ENCODE measurements at places on chromosomes 11 and 22.

GRCh38 chr11:106619320-106619990, 398.8 kb downstream of the GUCY1A2 start:
- no peak for DNase-seq

GRCh38 chr11:74004759-74005615, 3.9 kb downstream of the UCP3 start:
- no peak for DNase-seq

DNA sequence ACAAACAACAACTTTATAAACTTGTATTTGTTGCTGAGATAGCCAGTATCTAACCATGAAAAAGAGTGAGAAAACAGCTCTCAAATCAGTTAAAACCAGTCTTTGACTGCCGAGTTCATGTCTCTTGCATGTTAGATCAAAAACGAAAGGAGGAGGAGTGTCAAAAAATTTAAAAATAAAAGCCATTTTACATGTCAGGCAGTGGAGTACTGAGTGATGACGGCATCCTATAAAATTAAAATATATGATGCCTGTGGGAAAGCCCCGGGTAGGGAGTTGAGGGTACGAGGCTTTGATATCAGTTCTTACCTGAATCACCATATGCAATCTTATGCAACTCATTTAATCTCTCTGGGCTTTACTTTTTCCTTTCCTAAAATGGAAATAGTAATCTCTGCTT, 117.3 kb downstream of the ETS1 start:
- no peak for DNase-seq

DNA sequence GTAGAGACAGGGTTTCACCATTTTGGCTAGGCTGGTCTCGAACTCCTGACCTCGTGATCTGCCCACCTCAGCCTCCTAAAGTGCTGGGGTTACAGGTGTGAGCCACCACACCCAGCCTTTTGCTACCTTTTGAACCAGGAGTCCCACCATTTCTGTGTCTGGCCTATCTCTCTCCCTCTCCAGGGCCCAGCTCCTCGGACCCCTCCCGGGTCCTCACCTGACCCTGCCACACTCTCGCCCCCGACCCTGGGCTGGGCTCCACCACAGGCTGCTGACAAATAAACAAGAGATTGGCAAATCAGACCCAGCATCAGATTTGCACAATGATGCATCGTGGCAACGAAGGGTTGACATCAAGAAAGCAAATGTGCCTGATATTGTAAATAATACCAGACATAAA, 8.8 kb downstream of the KRTAP5-5 start:
- DNase-seq: no peak

- no peak for DNase-seq
Observed at GRCh38 chr22:50584106-50585096, 1.8 kb upstream of the CHKB start.

- DNase-seq: peak; percentile 84
Observed at GRCh38 chr22:27668828-27669797, 132.4 kb downstream of the MN1 start.

- peak; percentile 25 for DNase-seq
Observed at GRCh38 chr22:22111267-22111751, 128.7 kb upstream of the TOP3B start.

GRCh38 chr11:120086651-120087050, 51.3 kb downstream of the TRIM29 start:
- DNase-seq: no peak

DNA sequence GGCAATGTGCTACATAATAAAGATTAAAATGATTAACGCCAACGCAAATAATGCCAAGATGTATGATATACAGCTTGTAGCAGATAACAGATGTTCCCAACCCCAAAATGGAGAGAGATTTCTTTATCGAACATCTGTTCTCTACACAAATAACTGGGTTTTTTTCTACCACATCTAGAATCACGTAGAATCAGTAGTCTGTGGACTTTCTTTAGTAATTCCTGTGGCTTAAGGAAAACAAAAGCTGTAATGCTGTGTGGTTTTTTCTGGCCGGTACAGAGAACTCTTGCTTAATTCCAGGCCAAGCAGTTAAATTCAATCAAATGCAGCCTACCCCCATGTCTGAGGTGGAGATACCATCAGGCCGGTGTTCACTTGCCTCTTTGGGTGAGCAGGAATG, 303.4 kb downstream of the FAT3 start:
- no peak for DNase-seq

DNA sequence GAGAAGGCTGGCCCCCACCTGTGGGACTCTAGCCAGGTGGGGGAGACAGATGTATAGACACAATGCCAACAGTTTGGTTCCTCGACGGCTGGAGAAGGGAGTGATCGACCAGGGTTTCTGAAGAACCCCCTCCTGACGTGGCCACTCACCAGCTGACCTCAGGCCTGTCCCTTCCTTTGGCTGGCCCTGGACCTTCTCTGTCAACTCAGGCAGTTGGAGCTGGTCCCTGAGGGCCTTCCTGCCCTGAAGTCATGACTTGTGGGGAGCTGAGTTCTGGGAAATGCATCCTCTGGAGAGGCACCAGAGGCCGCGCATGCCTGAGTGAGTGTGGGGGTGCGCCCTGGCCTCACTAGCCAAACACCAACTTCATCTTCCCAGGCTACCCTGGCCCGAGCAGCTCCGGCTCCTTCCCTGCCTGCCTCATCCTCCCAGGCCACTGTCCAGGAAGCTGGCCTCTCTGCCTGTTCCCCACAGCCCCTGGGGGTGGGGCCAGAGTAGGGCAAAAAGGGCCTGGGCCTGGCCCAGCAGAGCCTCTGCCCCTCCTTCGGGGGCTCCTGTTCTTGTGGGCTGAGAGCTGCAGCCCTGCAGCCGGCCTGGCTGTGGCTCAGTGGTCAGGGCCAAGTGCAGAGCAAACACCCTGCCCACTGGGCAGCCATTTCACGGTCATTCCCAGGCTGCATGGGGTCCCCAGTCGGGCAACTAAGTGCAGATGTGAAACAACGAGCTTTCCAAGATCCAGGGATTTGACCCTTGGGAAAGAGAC, 23.6 kb downstream of the TXN2 start:
- DNase-seq: no peak

- peak; percentile 5 for DNase-seq
Observed at GRCh38 chr11:43992834-43993637, 50.6 kb downstream of the C11orf96 start.

DNA sequence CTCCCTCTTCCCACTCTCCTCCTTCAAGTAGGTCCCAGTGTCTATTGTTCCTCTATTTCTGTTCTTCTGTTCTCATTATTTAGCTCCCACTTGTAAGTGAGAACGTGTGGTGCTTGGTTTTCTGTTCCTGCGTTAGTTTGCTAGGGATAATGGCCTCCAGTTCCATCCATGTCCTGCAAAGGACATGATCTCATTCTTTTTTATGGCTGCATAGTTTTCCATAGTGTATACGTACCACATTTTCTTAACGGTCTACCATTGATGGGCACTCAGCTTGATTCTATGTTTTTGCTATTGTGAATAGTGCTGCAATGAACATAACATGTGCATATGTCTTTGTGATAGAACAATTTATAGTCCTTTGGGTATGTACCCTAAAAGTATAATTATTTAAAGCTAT, 26.2 kb downstream of the C2CD3 start:
- DNase-seq: no peak

- DNase-seq: no peak
Observed at GRCh38 chr22:29088809-29089208, 16.0 kb downstream of the KREMEN1 start.

DNA sequence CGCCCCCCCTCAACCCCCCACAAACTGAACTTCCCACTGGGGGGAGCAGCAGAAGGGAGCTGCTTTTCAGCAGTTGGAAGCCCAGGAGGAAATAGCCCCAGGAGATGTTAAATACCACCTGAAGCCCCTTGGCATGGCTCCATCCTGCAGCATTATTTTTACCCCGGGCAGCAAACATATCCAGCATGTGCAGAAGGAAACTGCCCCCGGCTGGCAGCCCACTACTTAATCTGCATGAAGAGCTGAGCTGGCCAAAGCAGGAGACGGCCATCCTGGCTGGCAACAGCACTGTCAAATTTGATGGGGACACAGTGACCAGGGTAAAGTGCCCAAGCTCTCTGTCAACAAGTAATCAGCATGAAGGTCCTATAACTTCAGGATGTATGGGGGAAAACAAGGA, 32.0 kb downstream of the BUD13 start:
- DNase-seq: no peak

GRCh38 chr11:44165432-44165831, 70.0 kb downstream of the EXT2 start:
- DNase-seq: no peak

DNA sequence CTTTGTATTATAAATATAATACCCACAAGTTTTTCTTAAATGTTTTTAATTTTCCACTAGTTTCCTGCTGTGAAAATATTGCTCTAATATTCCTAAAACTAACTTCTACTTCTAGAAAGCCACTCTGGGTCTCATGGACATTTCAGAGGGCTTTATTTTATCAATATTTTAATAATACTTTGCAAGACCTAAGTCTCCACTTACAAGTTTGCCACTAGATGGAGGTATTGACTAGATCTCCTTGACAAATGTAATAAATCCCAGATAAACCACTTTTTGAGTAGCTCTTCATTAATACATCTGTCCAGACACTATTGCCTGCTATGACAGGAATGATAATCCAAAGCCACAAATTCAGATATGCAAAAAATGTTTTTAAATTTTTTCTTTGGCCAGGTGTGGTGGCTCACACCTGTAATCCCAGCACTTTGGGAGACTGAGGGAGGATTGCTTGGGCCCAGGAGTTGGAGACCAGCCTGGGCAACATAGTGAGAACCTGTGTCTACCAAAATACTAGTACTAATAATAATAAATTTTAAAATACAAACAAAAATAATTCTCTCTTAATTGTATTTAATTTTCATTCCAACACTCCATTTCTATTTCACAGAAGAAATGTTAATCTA, 3.5 kb upstream of the ACAT1 start:
- peak; percentile 52 for DNase-seq

DNA sequence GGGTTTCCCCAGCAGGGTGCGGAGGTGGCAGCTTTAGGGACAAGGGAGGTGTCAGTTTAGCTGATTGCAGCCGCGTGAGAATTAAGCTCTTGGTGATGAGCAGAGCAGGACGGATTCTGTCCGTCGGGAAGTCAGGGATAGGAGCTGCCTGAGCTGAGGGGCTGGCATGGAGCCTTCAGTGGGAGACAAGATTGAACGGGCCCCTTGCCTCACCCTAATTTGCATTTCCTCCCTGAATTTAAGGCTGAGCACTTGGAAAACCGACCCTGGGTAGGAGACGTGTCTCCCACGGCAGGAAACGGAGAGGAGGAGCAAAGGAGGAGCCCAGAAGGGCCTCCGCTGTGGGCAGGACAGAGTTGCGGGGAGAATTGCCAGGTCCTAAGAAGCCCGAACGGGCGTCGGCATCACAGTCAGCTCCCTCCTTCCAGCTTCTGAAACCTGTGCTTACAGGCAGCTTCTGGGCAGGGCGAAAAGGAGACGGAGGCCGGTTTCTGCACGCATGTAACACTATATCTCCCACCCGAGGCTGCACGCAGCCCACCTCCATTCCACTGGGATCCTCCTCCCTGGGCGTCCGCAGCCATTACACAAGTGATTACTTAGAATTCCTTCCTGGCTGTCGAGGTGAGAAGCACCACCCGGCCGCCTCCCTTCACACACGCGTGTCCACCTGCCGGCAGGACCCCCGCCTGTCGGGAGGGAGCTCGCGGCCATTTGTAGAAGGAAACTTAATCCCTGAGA, 345.8 kb downstream of the BRD1 start:
- no peak for DNase-seq

GRCh38 chr11:72646472-72646871, 27.8 kb downstream of the PDE2A start:
- DNase-seq: no peak

- DNase-seq: no peak
Observed at GRCh38 chr22:23621082-23621780, 10.9 kb downstream of the DRICH1 start.

- peak; percentile 60 for DNase-seq
Observed at GRCh38 chr11:64489831-64490441, 101.1 kb upstream of the SLC22A12 start.

DNA sequence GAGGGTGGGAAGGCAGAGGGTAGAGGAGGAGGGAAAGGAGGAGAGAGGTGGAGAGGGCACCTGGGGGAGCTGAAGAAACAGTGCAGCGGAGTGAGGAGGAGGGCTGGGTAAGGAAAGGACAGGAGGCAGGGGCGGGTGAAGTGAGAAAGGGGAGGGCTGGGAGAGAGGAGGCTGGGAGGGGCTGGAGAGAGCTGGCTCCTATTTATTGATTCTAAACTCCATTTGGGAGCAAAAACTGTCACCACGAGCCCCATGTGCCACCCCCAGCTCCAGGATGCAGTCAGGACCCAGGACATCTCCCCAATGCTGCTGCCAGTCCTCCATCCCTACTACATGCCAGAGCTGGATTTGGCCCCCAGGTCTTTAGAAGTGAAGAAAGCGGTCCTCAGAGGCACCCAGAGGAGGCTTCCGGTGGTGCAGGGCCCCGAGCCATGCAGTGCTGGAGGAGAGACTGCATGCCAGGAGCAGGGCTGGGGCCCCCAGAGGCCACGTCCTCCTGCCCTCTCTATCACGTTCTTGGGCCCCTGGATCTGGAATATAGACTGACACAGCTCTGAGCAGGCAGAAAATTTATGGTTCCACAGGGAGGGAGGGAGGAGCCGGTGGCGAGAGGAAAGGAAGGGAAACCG, 53.7 kb downstream of the SLC22A12 start:
- peak; percentile 20 for DNase-seq

DNA sequence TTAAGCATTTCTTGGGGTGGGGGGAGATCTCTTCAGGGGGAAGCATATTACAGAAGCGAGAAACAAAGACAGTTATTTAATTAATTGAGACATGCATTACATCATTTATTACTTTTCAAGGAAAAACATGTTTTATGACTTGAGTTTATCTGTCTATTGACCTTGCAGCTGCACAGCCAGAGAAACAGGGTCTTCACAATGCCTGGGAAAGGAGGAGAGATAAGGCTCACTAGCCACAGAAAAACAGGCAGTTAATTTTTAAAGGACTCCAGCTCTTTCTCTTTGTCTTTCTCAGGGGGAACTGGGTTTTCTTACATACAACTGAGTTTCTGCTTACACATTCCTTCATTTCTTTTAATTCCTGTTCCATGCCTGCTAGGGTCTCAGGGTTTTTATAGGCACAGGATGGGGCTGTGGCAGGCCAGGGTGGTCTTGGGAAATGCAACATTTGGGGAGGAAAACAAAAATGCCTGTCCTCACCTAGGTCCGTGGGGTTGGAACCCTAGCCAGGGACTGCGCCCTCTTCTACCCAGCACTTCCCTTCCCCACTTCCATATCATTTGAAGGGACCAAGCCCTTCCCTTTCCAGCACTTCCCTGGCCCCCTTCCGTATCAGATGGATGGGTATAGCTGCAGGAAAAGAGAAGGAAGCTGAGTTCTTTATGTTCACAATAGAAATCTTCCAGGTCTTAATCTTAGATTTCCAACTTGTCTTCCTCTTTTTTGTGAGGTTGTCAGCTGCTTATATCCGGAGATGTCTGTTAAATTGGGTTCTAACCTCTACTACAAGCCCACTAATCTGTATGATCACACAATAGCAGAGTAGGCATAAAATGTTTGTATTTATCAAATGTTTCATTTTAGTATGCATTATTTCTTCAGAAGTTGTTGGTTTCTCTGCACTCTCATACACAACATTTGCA, 38.3 kb downstream of the BIRC2 start:
- DNase-seq: no peak

- DNase-seq: no peak
Observed at GRCh38 chr11:119793335-119793984, 64.5 kb upstream of the NECTIN1 start.

GRCh38 chr11:83223457-83223856, 29.9 kb downstream of the ANKRD42 start:
- no peak for DNase-seq

- DNase-seq: peak; percentile 32
Observed at GRCh38 chr11:85699957-85700741, 14.2 kb upstream of the CCDC89 start.

- DNase-seq: no peak
Observed at GRCh38 chr11:64667154-64667745, 55.7 kb downstream of the NRXN2 start.

All from inflammatory macrophage treated with lipopolysaccharide for 4 hours (primary cell).